ENCODE measurements at places on chromosomes 16 and 17. TPM values are rescaled to one million over a fixed set of nuclear protein-coding genes. Genes with fewer than 3 reads are reported as not detected.

Gene PITPNM3
- 0.50 TPM for total RNA-seq

Gene MYOCD
- total RNA-seq, result not detected

- DNase-seq, result no peak
These were observed 17.2 kb downstream of the NDE1 start for GRCh38 chr16:15667091-15667742.

- DNase-seq, result no peak
These were observed 10.3 kb upstream of the ATP5MC1 start for GRCh38 chr17:48882272-48882671.

DNA sequence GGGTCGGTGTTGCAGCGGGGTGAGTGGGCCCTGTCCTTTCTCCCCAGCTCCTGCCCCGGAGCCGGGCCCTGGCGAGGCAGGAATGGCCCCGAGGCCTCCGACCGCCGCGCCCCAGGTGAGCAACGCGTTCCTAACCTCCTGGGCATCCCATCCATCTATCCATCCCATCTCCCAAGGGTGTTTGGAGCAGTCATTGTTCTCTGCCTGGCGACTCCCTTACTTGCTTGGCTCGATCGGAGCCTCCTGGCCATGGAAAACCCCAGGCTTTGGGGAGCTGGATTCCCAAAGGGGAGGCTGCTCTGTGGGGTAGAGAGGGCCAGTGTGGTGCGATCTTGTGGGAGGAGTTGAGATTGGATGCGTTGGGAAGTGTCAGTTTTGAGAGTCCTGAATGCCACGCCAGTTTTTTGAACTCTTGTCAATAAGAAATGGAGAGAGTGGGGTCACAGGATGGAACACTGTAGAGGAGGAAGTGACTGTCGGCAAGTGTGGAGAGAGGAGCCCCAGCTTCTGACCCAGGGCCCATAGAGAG, 684 bp downstream of the ZFP90 start:
- DNase-seq, result no peak

DNA sequence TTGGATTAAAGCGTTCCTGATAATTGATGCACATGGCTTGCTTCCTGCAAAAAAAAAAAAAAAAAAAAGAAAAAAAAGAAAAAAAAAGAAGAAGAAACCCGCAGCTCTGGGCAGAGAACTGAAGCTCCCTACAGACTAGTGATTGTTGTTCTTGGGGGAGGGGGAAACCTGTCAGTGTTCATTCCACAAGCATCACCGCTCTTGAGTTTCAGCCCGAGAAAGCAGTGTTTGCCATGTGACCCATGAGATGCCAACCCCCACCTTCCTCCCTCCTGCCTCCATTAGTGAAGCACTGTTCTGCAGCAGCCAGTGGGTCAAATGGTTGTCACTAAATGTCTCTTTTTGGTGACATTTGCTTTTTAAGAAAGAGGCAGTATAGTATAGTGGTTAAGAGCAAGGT, 1.7 kb downstream of the USP43 start:
- DNase-seq, result no peak

DNA sequence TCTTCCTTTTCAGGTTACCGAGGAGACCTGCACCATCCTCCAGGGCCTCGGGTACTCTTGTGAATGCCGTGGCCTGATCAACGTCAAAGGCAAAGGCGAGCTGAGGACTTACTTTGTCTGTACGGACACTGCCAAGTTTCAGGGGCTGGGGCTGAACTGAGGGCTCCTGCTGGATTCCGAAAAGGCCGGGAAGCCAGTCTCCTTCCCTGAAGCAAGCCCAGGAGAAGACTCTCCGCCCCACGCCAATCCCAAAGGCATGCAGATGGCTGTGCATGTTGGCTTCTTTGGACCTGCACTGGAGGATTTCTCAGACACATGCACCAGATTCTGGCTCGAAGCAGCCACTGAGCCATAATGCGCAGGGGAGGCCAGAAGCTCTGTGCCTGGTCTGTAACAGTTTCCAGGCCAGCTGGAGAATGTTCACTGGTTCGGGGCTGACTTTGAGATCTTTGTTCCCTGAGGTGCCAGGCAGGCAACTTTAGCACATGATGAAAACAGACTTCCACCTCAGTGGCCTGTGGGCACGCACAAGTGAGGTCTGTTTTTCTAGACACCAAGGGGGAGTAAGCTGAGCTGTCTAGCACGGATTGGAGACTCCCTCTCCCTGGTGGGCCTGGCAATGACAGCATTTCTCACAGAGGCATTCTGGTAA, 49.1 kb downstream of the ADCY7 start:
- DNase-seq, result no peak

GRCh38 chr17:81373536-81374160, 21.6 kb upstream of the BAHCC1 start:
- DNase-seq, result no peak

GRCh38 chr16:14399378-14400284, 230.4 kb downstream of the PARN start:
- DNase-seq, result no peak

GRCh38 chr17:78624324-78625151, 47.3 kb upstream of the DNAH17 start:
- DNase-seq, result no peak

DNA sequence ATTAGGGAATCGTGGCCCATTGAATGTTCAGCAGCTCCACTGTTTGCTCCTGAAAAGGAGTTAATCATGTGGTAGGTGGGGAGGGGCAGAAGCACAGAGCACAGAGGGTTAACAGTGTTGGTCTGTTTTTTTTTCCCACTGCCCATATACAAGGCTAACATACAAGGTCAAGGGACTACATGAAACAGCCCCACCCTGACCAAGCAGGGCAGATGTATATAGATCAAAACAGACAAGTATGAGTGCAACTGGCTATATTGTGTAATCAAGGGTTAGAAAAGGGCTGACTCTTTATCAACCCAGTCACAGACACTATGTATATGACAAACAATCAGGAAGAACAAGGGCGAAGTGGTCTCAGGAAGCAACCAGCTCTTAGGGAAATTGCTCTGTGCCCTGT, 186.6 kb upstream of the CDH11 start:
- DNase-seq, result no peak

All from CD8-positive, alpha-beta memory T cell (primary cell).